T-cell (primary cell): ENCODE measurements at places on chromosomes 11 and 22.

DNA sequence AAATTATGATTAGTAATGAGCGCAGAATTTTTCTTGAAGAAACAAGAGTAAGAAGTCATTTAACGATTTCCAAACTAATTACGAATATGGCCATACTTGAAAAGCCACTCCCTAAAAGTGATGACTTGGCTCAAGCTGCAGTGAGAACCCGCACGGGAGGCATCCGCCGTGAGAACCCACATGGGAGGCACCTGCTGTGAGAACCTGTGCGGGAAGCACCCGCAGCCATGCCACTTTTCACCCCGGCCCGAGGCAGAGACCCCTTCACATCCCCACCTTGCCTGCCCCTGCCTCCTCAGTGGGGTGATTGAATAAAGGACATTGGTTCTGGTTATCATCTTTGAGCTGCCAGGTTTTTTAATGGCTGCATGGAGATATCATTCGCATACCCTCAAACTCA is 89.7 kb downstream of the BRD1 start:
- no peak for DNase-seq
- H3K36me3 ChIP-seq: no peaks in the 10 kb centered on the region
- no peak overlapping the region for H3K27ac ChIP-seq
- peaks cover 8% of the 10 kb centered on the region for H3K4me1 ChIP-seq

DNA sequence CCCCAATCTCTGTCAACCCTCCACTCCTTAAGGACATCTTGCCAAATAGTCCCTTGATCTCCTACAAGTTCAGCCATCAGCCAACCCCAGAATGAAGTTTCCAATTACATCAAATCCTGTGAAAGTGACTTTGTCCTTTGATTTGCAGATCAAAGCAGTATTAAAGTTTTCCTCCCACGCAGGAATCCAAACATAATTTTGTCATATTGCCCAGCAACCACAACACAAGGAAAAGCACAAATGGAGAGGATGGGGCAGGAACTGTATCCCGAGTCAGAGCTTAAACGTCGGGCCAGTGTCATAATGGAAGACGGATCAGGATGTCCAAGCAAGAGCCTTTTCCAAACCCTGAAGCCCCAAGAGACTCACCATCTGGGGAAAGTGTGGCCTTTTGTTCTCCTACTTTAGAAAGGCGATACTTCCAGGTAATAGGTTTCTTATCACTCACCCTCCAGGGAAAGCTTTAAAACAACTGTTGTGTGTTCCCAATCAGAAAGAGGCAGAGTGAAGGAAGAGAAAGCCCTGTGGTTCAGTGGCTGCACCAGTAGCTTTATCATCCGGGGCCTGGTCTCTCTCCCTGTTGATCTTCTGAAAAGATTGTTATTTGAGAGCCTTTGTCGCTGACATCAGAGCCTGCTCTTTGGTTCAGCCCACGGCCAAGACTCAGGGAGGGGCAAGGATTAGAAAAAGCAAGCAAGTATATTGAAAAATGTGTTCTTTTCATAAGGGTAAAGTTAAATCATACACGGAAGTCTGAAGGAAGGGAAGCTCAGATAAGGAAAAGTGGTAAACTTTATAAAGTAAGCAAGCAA is 41.7 kb downstream of the EXPH5 start:
- H3K4me1 ChIP-seq: no peaks in the 10 kb centered on the region
- H3K27me3 ChIP-seq: no peaks in the 10 kb centered on the region
- DNase-seq: no peak
- no peak overlapping the region for H3K4me3 ChIP-seq

DNA sequence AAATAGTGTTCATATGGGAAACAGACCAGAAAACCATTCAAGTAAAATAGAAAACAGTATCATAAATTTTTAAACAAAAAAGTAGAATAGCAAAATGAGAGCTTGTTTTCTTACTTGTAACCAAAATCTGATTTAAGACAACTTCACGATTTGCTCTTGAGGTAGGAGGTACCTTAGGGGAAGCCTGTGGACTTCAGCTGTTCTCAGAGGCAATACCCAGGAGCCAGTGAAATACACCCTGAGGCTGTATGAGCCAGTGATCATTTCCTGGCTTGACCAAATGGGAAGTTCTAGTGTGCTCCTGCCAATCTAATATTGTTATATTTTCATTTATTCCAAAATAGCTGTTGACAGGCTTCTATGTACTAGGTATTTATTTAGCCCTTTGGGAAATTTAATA is 104.8 kb downstream of the ARHGAP42 start:
- no peak for DNase-seq
- no peaks in the 10 kb centered on the region for H3K36me3 ChIP-seq
- H3K4me3 ChIP-seq: no peak overlapping the region
- H3K27ac ChIP-seq: no peak overlapping the region

- H3K27ac ChIP-seq: no peak overlapping the region
- no peaks in the 10 kb centered on the region for H3K36me3 ChIP-seq
- H3K27me3 ChIP-seq: no peaks in the 10 kb centered on the region
- DNase-seq: peak; percentile 17
- H3K4me3 ChIP-seq: no peak overlapping the region
- peaks cover 3% of the 10 kb centered on the region for H3K4me1 ChIP-seq
Measured at GRCh38 chr11:77206264-77207018, 78.4 kb downstream of the MYO7A start.
